ENCODE measurements at places on chromosomes 13 and 19.

GRCh38 chr13:94120878-94121277 lies 358.6 kb downstream of the DCT start:
- ATAC-seq: no peak

DNA sequence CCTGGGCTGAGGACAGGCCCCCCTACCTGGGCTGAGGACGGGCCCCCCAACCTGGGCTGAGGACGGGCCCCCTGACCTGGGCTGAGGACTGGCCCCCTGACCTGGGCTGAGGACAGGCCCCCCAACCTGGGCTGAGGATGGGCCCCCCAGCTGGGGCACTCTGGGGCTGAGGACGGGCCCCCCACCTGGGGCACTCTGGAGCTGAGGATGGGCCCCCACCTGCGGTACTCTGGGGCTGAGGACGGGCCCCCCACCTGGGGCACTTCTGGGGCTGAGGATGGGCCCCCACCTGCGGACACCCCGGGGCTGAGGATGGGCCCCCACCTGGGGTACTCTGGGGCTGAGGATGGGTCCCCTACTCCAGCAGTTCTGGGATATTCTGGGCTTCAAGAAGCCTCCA lies 65.5 kb downstream of the RASA3 start:
- no peak for ATAC-seq

- peak; percentile 44 for ATAC-seq
Measured at GRCh38 chr13:99265162-99265800, 7.1 kb upstream of the GPR18 start.

DNA sequence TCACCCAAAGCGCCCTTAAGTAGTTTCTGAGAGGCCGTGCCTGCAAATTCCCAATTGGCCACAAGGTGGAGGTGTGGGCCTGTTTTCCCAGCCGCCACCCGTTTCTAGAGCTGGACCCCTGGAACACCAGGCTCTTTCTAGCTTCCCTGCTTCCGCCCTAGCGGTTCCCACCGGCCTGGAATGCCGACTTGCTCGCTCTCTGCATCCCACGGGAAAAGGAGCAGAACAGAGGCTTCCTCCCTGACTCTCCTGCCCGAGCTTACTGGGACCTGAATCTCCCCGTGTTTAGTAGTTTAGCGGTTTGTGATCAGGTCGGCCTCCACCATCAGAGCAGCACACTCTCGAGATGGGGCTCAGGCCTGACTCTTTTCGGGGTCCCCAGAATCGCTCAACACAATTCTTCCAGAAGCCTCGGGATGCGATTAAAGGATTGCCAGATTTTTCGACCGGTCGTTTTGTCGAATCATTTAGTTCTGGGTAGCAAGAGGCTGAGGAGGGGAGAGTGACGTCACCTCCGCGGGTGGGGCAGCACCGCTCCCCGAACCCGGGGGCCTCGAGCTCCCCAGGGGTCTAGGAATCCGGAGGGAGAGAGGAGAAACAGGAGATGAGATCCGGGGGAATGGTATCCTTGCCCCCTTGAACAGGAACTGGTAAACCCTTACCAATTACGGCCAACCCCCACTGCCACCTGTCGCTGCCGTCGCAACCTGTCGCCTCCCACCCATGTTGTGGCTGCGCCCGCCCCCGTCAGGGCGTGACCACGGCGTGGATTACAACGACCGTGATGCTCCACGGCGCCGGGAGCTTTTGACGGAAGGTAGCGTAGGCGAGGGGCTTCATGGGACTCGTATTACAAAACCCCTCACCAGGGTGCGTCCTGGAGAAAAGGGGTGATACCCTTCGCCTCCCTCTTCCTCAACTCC lies 8.0 kb downstream of the NAPSA start:
- ATAC-seq: peak; percentile 80

DNA sequence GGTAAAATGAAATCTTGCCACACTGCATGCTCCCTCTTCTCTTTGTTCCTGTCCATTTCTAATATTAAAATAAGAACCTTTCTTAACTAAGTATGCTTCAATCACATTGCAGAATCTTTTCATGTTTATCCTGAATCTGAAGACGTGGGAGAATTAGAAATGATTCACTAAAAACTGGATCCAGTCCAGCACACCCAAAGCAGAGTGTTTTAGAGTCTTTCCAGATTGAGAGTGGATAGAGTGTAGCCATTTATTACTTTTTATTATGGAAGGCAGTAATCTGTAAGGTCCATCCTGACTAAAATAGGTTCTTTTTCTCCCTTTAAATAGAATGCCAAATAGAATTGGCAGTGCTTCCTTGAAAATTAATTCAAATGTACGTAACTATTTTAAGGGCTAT lies 453.5 kb downstream of the TDRD3 start:
- no peak for ATAC-seq

DNA sequence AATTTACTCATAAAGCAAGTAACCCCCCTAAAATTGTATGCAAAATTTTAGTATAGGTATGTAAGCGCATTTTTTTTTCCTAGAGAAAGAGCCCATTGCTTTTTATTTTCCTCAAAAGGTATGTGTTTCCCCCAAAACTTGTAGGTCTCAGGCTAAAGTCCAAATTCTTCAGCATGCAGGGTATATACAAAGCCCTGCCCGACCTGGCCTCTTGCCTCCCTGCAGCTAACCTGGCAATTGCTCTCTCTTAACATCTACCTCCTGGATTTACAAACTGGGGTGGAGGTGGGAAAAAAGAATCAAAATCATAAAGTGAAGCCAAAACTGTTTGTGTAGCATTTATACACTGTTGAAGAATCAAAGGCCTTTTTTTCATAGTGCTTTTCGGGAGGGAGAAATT lies 107.8 kb downstream of the KCNRG start:
- no peak for ATAC-seq

DNA sequence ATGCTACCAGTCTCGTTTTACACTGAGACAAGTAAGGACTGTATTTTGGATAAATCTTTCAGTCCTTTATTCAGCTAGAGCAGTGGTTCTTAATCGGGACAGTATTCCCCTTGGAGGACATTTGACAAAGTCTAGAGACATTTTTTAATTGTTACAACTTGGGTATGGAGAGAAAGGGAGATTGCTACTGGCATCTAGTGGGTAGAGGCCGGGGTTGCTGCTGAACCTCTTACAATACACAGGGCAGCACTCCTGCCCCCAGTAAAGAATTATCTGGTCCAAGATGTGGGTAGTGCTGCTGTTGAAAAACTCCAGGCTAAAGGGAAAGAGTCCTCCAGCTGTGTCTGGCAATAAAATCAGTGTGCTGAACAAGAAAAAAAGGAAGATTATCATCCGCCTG lies 334.8 kb downstream of the SLC7A1 start:
- ATAC-seq: no peak

- ATAC-seq: no peak
Measured at GRCh38 chr19:38528213-38528755, 89.5 kb downstream of the MAP4K1 start.

GRCh38 chr19:46515879-46516350 lies 20.2 kb upstream of the PNMA8B start:
- peak; percentile 73 for ATAC-seq

GRCh38 chr13:43431841-43432240 lies 354.9 kb downstream of the ENOX1 start:
- no peak for ATAC-seq

DNA sequence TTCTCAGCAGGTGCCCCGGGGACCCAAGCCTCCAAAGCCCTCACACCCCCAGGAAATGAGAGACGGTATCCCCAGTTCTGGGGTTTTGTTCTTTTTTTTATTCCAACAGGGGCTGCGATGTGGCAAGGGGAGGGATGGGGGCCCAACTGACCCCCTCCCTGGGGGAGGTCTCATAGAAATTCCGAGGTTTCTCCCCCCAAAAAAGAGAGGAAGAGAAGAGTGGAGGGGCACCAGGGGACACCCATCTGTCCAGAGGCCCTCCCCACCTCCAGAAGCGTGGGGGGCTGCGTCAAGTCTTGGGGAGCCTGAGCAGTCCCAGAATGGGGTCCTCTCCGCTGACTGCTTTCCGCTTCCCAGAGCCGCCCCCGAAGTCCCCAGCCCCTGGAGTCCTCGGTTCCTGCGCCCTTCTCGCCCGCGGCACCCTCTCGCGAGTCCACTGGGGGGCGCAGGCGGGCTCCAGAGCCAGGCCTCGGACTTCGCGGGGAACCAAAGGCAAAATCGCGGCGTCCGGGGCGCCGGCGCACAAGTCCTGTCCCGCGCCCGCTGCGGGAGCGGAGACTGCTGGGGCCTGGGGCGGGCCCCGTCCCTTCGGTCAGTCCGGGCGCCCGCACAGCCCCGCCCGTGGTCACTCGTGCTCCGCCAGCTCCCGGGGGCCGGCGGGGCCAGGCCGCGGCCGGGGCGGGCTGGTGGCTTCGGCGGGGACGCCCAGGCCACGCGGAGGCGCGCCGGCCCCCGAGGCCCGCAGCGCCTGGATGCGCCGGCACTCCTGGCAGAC lies 4.4 kb upstream of the ATP1A3 start:
- no peak for ATAC-seq

GRCh38 chr19:6564393-6564792 lies 26.6 kb downstream of the CD70 start:
- no peak for ATAC-seq

DNA sequence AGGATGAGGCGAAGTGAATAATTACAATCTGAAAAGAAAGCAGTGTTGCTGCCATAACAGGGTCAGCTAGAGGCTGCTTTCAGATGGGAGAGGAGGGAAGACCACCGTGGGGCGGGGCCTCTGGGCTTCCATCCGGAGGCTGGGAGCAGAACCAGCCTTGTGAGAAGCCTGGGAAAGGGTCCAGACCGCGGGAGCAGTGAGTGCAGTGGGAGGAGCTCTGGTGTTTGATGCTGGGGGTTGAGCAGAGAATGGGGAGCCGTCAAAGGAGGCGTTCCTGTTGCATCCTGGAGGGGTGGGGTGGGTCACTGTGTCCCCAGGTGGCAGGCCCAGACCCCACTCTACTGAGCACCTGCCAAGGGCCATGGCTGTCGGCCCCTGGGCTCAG lies 18.1 kb downstream of the NKPD1 start:
- ATAC-seq: no peak

DNA sequence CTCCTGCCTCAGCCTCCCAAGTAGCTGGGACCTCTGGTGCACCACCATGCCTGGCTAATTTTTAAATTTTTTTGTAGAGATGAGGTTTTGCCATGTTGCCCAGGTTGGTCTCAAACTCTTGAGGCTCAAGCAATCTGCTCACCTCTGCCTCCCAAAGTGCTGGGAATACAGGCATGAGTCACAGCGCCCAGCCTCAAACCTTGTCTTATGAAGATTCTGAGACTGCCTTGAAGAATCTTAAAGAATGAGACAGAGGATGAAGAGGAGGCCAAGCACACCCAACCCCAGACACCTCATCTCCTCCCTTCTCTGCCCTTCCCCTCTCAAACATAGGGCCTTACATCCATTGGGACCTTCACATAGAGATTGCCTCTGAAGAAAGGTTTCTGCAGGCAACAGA lies 179.7 kb downstream of the ABCC4 start:
- ATAC-seq: no peak

DNA sequence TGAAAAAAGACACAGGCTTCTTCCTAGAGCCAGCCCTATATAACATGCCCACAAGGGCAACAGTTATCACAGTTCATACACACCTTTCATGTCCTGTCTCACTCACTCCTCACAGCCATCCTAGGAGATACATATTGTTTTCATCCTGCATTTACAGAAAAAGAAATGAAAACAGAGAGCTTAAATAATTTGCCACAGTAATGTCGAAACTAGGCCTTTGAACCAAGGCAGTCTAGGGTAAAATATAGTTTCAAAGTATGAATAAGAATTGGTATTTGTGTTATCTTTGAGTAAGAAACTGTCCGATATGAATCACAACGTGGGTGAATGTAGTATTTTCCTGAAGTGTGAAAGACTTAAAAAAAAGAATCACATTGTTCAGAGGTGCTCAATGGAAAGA lies 26.8 kb downstream of the CLDN10 start:
- ATAC-seq: peak; percentile 24
